Fibroblast of villous mesenchyme (primary cell): ENCODE measurements at places on chromosomes 5 and 9.
A peak's percentile ranks its signal among the peaks of the same experiment; 100 is the strongest.

DNA sequence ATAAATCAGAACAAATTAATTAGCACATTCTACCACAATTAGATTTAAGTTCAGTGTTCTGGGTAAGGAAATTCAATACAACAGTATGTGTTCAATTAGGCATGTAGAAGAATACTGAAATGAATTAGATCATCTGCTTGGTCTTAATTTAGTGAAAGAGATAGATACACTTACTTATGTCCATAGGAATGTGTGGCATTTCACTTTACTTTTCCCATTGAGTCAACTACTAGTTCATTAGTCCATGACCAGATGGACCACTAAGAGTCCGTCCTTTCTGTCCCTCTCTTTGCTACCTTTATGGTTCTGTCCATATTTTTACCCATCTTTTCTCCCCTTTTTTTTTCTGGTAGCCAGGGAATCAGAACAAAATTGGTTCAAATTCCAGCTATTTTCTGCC is 276.9 kb downstream of the OSTF1 start:
- no peak for DNase-seq

- no peak for DNase-seq
These were observed 922.0 kb downstream of the CDH12 start for GRCh38 chr5:21931116-21931515.

DNA sequence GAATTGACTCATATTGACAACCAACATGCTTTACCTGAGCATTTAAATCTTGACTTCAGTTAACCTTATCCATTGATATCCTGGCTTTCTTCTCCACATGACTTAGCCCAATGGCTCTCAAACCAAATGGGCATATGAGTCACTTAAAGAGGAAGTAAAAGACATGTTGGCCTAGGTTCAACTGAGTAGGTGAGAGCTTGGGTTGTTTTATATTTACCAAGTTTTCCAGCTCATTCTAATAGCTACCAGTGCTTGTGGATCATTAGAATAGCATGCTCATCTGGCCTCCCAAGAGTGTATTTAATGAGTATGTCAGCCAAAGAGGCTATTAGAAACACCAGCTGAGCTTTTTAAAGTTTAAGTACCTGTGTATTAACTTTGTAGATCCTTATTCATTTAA is 1049.0 kb downstream of the PTPRD start:
- DNase-seq = no peak

- peak; percentile 30 for DNase-seq
These were observed 99.8 kb downstream of the RALGPS1 start for GRCh38 chr9:127014216-127014909.

- no peak for DNase-seq
These were observed 192.7 kb downstream of the SMC2 start for GRCh38 chr9:104286799-104287198.

GRCh38 chr9:124258607-124259157 is 933 bp downstream of the NEK6 start:
- DNase-seq = no peak

DNA sequence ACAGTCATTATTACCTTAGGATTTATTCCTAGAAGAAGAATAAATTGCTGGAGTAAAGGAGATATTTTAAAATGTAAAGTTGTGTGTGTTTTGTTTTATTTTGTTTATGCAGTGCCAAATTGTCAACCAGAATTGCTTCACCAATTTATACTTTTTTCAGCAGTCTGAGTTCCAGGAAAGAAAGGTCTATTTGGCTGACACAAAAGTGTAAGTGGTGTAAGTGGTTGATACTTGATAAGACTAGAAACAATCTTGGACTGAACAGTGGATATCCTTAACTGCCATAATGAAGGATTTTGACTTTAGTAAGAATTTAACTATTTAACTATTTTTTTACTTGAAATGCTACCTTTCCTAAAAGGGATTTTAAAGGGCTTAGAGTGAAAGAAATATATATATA is 37.7 kb downstream of the TYRP1 start:
- no peak for DNase-seq

DNA sequence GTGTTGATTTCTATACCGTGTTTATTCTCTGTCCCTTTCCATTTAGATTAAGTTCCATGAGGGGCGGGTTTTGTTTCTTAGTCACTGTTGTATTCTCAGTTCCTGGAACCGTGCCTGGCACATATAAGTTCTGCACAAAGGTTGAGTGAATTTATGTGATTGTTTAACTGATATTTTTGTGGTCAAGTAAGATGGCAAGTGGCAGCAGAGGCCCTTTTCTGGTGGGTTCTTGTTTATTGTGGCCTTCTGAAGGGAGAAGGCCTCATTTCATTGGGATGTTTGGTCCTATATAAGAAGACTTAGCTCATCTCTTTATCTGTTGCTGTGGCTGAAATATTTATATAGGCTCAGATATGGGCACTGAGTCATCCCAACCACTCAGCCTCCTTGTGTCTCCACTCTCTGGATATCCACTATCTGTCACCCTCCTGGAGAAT is 262.5 kb downstream of the PSAT1 start:
- peak; percentile 41 for DNase-seq

DNA sequence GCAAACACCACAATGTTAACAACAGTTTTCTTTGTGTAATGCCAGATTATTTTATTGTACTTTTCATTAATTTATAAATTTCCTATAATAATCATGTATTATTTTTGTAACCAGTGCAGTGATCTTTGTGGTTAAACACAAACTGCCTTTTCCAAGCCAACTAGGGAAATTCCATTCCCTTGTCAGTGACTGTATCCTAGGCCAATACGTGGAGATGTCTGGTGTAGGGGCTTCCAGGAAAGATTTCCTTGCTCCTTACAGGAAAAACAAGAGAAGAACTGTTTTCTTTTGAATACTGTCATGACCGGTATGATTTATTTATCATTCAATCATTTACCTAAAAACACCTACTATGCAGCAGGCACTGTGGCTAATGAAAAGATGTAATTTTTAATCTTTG is 31.4 kb downstream of the FANCC start:
- no peak for DNase-seq

GRCh38 chr5:131366428-131366827 is 102.6 kb downstream of the CDC42SE2 start:
- DNase-seq = peak; percentile 42

GRCh38 chr9:120331913-120332312 is 248.1 kb downstream of the CDK5RAP2 start:
- DNase-seq = no peak

DNA sequence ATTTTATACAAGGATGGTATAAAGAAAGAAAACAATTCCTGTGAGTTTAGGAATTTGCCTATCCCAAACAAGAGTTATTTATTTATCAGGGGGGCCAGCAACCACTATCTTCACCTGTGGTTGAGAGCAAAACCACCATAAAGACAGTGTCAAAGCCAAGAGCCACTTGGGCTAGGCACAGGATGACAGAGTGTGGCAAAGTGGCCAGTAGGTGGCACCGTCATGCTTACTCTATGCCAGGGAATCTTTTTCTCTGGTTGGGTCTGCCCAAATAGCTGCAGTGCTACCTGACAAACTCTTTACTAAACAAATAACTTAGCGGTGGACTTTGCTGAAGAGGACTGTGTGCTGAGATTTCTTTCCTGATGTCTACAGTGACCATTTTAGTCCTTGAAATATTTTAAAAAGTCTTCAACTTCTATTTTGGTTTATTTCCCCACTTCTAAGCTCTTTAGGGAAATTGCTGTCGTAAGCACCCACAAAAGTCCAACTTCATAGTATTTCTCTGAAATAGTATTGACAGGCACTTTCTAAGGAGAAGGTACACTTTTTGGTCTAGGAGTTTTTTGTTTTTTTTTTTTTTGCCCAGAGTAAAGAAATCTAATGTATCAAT is 285.0 kb downstream of the RFX3 start:
- DNase-seq = peak; percentile 67

DNA sequence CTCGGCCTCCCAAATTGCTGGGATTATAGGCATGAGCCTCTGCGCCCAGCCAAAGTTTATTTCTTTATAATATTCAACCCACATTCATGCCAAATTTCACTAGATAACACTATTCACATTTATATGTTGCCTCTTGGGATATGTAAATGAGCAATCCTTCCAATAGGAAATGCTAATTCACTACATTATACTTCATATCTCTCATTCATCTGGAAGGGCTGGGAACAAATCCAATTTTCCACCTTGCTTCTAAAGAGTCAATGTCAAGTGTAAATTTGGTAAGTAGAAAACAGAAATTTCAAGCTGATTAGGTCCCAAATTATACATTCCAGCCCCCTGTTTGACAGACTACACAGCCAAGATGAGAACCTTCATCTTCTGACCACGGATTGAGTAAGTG is 385.5 kb downstream of the GLIS3 start:
- no peak for DNase-seq

DNA sequence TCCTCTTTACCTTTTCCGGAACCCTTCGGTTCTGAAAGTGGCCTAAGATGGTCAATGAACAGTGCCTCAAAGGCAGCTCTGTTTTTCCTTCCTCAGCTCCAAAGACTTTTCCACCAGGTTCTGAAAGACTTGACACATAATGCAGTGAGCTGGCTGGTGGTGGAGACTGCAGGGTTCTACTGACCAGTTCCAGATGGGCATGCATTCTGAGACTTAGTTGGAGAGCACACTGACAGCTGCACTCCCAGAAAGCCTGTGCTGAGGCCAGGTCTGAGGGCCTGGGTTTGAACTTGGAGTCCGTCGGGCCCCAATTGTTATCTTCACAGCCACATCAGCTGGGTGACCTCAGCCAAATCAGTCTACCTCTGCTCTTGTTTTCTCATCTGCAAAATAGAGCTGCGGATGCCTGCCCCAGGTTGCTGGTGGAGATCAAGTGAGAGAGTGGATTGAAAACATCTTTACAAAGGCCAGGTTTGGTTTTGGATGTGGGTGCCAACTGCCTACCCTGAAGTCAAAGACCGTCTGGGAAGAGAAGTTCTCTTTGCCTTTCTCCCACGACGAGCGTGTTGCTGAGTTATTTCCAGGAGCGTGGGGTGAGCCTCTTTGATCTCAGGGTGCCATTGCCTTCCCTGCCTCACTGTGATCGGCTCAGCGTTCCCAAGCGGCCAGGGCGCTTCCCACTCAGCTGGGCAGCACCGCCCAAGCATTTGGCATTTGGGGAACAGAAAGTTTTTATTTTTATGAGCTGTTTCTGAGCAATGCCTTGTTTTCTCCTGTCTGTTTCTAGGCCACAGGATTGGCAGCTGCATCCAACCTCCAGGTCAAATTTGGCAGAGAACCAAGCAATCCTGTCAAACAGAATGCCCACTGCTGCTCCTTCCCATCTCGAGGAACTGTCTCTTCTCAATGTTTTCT is 54.9 kb downstream of the RAD23B start:
- DNase-seq = no peak

DNA sequence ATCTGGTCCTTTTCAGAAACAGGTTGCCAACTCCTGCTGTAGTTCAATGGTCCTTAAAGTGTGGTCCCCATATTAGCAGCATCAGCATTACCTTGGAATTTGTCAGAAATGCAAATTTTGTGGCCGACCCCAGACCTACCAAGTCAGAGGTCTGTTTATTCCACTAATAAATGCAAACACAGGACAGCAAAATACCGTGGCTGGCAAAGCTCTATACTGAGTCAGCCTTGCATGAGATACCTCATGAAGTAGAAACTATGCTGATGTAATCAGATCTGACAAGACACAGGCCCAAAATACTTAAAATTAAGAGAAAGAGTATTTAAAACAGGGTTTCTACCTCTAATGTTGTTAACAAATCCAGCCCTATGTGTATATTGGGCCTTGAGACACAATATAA is 3.0 kb downstream of the GOLM1 start:
- DNase-seq = peak; percentile 67

DNA sequence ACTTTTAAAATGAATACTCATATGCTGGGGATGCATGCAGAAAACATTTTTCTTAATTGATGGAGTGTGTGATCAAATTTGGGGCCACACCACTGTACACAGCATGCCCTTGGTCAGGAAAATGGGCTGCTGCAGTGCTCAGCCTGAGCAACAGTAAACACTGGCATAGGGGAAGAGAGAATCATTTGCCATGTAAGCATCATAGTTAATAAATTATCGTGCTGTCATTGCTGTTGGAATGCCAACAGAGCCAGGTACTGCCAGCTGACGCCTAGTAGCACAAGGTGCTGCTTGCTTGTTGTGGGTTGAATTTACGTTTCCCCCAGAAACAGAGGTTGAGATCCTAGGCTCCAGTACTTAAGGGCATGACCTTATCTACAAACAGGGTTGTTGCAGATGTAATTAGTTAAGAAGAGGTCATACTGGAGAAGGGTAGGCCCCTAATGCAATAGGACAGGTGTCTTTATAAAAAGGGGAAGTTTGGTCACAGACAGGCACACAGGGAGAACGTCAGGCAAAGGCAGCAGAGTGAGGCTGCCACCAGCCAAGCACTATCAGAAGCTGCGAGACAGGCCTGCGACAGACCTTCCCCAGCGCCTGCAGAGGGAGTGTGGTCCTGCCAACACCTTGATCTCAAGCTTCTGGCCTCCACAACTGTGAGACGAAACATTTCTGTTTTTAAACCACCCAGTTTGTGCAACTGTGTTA is 25.3 kb downstream of the DAP start:
- DNase-seq = no peak

- no peak for DNase-seq
These were observed 119.8 kb upstream of the PANK3 start for GRCh38 chr5:168699002-168699401.

DNA sequence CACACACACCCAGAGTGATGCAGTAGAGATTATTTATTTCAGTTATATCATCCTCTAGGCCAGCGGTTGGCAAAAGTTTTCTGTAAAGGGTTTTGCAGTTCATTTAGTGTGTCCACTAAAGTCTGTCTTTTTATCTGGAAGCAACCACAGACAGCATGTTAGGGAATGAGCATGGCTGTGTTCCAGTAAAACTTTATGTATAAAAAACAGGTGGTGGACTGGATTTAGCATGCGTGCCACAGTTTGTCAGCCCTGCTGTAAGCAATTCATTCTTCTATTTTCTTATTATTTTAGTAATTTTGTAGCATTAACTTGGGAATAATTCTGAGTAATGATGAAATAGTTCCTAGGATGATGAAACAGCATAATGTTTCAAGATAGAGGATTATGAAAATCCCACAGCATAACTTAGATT is 51.7 kb downstream of the CCNH start:
- peak; percentile 87 for DNase-seq

DNA sequence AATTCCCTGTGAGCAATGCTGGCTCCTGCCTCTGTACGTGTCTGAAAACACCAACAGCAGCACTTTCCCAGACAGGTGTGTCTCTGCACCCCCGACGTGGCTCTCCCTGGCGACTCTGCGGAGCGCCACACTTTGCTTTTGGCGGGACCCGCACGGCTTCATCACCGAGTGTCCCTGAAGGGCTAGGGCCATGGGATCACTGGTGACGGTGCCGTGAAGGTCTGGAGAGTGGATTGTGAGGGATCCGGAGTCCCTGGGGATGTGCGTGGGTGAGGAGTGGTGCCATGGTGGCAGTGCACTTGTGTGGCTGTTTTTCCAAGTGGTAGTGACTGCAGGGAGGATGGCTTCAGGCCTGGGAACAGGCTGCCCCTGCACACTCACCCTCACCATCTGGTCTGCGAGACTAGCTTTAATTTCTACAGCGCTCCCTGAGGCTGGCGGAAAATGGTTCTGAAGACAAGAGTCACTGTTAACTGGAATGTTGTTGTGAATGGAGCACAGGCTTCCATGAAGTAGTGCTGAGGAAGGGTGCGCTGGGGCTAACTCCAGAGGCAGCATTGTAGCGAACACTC is 3.2 kb downstream of the NKD2 start:
- no peak for DNase-seq
